ENCODE measurements at places on chromosomes 6 and 20.

GRCh38 chr20:17229256-17229655 is 2.4 kb downstream of the PCSK2 start:
- no peak for DNase-seq

GRCh38 chr20:61734733-61735502 is 330.8 kb downstream of the TAF4 start:
- no peak for DNase-seq

DNA sequence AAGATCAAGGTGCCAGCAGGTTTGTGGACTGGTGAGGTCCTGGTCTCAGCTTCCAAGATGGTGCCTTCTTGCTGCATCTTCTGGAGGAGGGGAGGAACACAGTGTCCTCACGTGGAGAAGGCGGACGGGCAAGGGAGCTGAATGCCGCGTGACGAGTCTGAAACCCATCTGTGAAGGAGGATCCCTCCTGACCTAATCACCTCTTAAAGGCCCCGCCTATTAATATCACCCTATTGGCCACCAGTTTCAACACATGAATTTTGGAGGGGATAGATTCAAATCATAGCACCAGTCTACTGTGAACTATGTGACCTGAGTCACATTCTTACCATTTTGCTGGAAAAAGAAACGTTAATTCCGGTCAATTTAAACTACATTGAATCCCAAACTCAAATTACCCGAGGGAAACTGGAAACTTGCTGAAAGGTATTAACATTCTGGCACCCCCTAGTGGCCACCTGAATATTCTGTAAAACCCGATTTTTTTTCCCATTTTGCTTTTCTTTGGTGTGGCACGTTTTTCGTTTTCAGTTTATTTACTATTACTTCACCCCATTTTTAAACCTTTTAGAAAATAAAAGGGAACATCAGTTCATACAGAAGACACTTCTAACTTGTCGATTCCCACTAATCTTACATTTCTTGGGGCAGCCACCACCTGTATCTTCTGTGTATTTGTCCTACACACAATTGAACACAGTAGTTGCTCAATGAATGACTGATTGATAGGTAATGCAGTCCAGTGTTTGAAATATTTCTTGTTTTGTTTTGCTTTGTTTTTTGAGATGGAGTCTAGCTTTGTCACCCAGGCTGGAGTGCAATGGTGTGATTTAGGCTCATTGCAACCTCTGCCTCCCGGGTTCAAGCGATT is 17.9 kb upstream of the CCDC170 start:
- DNase-seq = peak; percentile 20

DNA sequence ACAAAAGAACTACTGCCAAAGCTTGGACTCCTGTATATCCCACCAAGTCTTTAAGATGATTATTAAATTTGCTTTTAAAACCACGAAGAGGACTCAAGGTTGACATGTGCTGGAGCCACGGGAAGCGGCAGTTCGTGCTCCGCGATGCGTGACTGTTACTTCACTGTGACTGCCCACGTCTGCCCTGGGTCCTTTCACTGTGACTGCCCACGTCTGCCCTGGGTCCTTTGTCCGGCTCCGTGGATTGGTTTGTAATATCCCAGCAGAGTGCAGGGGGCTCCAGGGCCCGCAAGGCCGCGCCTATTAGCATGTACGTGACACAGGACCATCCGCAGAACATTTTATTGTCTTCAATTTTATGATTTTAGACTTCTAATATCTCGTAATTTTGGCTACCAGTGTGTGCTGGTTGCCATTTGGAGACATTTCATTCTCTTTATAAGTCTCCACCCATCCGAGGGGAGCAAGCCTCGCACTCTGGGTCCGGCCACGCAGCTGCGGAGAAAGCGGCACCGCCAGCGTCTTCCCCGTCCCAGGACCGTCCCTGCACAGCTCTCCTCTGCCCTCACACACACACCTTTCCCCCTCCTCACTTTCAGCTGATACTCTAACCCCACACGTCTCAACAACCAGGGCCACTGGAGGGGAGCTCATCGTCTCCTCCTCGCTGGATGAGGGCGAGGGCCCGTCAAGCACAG is 42.9 kb downstream of the DACT2 start:
- DNase-seq = no peak

DNA sequence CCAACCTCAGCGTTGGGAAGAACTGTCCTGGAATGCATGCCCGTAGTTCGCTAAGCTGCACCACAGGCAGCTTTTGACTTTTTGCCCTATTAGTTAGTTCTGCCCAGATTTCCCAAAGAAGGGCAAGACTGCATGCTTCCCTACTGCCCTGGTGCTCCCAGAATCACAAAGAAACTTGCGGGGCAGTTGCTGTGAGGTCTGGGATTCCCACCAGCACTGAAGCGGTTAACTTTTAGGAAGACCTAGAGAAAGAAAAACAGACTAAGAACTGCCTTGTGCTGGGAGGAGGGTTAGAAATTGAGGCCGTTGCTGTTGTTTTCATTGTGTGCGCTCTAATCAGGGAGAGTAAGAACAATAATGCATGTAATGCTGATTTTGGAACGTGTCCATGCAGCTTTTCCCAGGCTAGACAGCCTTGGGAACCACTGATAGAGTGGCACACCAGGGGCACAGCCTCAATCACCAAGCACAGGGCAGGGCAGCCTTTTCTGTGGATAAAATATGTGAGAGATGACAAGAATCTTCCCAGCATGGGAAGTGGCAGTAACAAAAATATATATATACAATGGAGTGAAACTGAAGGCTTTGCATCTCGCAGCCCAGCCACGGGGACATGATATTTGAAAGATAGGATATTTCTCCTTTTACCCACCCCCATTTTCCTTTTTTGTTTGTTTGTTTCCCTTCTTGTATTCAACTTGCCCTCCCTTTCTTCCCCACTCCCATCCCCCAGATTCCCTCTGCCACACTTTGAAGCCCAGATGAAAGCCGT is 137.7 kb upstream of the HEY2 start:
- no peak for DNase-seq

DNA sequence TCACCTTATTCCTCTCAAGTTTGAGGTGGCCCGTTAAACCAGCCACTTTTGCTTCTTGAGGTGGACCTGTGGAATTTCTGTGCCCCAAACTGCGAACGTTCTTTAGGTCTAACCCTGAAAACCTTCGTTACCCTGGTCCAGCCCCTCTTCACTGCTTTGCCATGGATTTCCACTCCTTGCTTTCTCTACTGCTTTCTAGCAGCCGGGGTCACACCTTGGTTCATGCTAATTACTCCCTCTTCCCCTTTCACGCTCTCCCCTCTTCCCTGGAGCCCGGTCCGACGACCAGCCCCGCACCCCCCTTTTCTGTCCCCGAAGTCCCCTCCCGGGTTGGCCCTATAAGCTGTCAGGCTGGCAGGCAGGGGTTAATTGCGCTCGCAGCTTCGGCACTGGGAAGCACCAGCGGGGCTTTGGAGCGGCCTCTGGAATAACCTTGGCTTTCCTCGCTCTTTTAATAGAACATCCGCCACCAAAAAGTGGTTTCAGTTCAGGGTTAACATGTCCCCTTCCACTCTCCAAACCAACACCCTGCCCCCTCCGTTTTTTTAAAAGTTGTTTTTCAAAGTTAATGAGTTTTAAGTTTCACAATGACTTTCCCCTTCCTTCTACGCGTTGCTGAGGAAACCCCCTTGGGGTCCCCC is 1.4 kb upstream of the HIVEP1 start:
- DNase-seq = no peak

DNA sequence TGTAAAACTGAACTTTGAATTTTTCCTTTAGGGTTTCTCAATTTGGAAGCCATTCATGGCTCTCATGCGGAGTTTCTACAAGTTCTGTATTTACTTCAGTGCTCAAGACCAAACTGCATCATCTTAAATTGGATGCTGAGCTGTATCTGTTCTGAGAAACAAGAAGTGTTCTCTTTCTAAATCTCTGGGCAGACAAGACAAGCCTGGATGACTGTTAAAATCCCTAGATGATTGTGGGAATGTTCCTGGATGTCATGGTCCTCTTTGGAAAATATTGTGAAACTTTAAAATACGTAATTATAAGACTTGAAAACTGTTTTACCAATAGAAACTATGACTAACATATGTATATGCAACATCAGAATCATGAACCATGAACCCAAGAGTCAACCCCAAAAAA is 6.2 kb upstream of the GCM1 start:
- DNase-seq = no peak

- DNase-seq = no peak
Measured at GRCh38 chr6:68196645-68197044, 438.4 kb upstream of the ADGRB3 start.

GRCh38 chr20:34033903-34034302 is 40.2 kb downstream of the RALY start:
- DNase-seq = no peak

DNA sequence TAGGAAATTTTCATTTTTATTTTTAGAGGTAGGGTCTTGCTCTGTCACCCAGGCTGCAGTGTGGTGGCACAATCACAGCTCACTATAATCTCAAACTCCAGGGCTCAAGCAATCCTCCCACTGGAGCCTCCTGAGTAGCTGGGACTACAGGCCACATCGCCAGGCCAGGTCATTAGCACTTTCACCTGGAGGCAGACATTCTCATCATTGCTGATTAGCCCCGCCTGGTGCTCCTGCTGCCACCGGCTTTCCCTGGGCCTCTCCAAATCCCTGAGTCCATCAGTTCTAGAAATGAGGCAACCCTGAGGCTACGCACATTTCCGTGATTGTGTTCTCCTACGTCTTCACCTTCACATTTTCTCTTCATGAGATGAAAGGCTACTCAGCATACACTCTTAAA is 607.7 kb upstream of the NRSN1 start:
- DNase-seq = no peak

GRCh38 chr6:154882107-154882506 is 113.0 kb upstream of the TIAM2 start:
- no peak for DNase-seq

GRCh38 chr20:52896348-52896747 is 75.8 kb upstream of the TSHZ2 start:
- no peak for DNase-seq

DNA sequence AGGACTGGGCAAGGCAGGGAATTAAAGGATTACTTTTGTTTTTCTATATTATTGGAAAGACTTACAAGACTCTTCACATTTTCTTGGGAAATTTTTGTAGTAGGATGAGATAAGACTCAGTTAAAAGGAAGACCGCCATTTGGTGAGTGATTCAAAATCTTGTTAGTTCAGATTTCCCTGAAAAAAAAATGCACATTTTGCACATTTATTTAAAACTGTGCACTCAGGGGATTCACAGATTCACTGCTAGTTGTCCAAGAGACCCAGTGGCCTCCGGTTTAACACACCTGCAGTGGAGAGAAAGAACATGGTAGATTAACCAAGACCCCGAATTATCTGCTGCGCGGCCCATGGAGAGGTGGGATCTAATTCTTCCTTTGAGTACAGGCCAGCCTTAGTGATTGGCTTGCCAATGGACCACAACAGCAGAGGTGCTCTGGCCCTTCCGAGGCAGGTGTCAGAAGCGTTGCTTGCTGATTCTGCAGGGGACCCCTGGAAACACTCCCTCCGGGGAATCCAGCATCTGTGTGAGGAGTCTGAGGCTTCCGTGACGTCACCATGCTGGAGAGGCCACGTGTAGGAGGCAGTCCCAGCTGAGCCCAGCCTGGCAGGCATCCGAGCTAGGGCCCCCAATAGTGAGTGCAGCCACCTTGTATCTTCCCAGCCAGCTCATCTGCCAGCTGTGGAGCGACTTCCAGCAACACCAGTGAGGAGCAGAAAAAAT is 68.9 kb downstream of the ZNF217 start:
- DNase-seq = no peak

- DNase-seq = no peak
Measured at GRCh38 chr20:47524015-47524784, 22.5 kb downstream of the NCOA3 start.

GRCh38 chr6:36958775-36959554 is 4.4 kb downstream of the PI16 start:
- no peak for DNase-seq

DNA sequence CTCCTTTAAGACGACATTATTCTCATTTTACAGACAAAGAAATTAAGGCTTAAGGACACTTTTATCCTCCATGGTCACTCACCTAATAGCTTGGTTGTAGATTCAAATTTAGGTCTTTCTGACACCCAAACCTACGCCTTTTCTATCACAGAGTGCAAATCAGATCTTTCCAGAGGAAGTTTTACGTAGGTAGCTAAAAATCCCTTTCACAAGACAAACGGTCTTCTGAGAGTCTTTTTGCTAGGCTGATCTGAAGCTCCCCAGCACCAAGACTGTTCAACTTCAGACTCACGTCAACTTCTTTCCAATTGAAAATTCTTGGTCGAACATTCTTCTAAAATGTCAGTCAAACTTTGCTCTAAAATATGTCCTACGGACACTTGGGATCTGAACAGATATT is 46.5 kb downstream of the BLOC1S5 start:
- DNase-seq = no peak

DNA sequence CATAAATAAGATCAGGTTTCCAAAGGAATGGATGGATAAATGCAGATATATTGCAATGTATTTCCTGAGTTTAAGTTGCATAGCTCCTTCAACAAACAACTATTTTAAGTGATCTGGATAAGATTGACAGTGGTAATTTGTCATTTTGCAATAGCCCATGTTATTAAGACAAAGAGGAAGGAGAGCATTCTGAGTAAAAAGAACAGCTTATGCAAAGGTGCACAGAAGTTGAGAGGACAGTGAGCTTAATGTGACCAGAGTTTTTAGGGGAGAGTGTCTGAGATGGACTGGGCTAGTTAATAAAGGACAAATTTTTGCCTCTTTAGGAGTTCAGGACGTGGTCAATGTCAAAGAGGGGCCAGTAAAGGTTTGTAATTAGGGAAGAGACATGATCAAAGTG is 48.8 kb upstream of the FBXO30 start:
- DNase-seq = no peak

DNA sequence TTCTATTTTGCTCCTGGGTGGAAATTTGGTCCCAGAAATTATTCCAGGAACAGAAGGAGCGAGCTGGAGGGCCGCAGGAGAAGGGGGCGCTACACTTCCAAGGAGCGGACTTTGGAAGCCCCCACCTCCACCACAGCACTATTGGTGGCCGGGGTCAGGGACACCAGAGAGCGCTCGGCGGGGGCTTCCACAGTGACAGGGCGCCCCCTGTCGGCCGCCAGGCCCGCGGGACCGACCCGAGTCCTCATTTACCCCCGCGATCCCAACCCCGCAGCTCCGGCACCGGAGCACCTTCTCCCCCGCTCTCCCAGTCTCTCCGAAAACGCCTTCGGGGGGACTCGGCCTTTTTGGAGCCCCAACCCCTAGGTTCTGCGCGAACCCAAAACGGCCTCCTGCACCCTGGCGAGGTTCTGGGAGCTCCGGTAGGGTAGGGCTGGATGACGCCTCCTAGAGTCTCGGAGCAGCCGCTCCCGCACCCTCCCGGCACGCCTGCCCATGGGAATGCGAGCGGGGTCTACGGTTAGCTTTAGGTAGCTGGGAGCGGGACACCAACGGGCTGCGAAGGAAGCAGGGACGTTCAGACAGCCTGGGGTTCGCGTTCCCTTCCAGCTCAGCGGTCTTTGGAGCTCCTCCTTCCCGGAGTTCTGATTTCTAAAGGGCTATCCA is 2.4 kb upstream of the FOXA2 start:
- DNase-seq = no peak

DNA sequence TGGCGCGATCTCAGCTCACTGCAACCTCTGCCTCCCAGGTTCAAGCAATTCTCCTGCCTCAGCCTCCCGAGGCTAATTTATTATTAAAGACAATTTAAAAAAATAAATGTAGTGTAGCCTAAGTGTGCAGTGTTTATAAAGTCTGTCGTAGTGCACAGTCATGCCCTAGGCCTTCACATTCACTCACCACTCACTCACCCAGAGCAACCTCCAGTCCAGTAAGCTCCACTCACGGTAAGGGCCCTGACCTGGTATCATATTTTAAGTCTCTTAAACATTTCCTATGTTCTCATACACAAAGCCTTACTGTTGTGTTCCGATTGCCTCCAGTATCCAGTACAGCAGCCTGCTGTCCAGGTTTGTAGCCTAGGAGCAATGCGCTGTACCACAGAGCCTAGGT is 168.2 kb upstream of the FOXQ1 start:
- DNase-seq = no peak
